ENCODE measurements at places on chromosomes 5 and 9.
A peak's percentile ranks its signal among the peaks of the same experiment; 100 is the strongest.

DNA sequence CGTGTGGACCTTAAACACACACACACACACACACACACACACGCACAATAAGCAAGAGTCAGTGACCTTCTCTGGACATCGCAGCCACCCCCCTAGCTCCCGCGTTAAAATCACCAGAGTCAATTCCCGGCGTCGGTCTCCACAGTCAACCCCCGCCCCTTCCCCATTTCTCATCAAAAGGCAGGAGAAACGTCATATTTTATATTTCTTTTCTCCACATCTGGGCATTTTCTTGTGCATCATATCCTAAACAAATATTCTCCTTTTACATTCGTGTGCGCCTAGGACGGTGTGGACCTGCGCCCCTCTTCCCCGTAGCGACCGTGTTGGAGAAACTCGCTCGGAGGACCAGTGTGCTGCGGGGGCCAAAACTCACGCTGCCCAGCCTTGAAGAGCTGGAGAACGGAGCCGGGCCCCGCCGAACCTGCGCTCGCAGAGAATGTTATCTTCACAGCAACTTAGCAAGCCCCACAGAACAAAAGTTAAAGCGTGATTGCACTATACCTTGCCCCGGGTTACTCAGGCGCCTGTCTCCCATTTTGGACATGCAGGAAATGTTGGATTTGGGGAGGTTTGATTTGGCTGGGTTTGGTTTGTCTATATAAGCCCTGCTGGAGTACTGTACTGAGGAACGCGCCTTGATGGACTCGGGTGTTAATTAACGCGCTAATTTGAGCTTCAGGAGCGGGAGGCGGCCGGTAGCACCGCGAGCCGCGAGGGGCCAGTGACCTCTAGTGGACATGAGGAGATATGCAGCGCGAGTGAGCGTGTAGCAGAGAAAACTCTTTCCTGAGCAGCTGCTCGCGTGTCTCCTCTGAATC is 192.4 kb downstream of the MEF2C start:
- peak; percentile 23 for DNase-seq

GRCh38 chr9:135772702-135773493 is 70.9 kb downstream of the KCNT1 start:
- no peak for DNase-seq

DNA sequence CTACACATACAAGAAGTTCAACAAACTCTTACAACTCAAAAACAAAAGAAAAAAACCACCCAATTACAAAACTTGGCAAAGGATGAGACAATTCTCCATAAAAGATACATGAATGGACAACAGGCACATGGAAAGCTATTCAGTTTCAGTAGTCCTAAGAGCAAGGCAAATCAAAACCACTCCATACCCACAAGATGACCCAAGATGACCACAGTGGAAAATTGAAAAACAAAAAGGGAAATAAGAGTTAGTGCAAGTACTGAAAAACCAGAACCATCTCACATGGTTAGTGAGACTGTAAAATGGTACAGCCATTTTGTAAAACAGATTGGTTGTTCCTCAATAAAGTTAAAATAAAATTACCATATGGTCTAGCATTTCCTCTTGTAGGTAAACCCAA is 287.1 kb upstream of the CDH9 start:
- DNase-seq: no peak

DNA sequence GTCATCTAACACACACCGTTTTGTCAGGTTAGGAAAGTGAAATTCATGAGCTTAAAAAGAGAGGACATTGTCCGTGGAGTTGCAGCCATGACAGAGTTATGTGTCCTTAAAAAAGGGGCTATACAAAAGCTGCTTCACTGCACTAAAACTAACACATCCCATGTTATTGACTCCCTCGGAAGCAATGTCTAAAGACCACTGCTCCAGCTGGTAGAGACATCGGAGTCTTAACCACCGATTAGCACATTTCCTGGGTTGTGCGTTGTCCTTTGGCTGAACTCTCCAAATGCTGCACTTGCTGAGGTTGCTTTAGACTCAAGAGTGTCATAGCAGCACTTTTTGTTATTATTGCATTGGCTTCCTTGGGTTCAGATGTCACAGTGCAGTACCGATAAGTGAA is 128.3 kb upstream of the C9orf72 start:
- DNase-seq: no peak

- no peak for DNase-seq
Measured at GRCh38 chr5:76522103-76522935, 100.9 kb downstream of the F2RL2 start.

GRCh38 chr5:56710826-56711590 is 104.3 kb upstream of the MAP3K1 start:
- DNase-seq: no peak

DNA sequence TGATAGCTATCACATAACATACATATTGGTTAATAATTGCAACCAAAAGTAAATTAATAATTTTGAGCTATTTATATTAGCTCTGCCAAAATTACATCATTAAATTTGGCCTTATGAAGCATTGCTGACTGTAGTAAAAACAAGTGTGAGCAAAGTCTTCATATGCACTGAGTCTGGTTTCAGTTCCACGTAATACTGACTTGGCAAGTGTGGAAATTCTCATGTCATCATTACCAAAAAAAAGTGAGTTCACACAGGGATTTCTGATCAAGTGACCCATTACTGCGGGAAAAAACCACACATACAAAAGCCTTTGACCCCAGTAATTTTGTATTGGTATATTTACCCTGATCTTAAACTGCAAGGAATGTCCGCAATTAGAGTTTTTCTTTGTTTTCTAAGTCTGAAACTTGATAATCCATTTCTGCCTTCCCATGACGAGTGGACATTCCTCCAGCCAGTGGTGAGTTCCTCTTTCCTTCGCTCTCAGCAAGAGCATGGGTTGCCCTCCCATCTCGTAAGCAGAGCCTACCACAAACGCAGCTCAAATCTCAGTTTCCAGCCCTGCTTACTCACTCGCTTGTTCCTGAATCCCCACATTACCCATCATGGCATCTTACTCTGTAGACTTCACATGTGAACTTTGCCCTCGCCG is 220.2 kb upstream of the DMRT1 start:
- no peak for DNase-seq

- DNase-seq: no peak
Measured at GRCh38 chr9:98888801-98889421, 54.8 kb upstream of the COL15A1 start.

DNA sequence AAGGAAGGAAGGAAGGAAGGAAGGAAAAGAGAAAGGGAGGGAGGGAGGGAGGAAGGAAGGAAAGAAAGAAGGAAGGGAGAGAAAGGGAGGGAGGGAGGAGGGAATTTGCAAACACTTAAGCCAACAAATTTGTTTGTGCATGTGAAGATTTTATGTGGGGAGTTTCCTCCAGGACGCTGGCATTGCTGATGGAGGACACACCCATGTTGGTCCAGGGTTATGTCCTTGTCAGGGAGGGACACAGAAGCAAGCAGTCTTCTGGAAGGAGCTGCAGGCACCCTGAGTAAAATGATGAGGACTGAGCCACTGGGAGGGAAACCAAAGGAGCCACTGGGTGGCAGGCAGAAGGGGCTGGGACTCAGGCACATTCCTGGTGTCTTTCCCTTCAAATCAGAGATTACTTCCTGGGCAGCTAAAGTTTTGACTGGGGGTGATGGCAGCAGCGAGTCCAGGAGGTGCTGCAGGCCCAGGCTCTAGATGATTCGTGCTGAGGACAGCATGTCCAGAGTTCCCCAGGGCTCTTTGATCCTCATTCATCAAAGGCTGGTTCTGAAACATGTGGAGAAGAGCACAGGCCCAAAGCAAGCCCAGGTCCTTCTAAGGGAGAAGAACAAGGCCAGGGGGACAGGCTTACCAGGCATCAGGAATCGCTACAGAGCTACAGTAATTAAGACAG is 109.2 kb downstream of the PAX5 start:
- no peak for DNase-seq

GRCh38 chr5:14467886-14468285 is 113.7 kb upstream of the OTULINL start:
- no peak for DNase-seq

DNA sequence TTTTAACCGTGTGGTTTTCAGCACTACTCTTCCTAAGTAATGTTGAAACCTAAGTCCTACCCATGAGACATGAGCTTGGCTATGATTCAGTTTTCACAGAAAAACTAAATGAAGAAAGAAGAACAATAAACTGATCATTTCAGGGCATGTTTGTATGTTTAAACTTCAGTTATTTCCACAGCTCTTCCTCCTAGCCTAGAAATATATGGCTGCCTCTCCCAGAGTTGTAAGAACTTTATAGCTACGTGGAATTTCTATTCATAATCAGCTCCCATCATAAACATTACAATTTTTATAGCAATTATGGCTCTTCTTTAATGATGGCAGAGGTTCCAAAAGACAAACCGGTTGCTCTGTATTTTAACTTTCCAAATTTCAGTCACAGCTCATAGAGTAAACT is 314.7 kb upstream of the ADAMTSL1 start:
- no peak for DNase-seq

DNA sequence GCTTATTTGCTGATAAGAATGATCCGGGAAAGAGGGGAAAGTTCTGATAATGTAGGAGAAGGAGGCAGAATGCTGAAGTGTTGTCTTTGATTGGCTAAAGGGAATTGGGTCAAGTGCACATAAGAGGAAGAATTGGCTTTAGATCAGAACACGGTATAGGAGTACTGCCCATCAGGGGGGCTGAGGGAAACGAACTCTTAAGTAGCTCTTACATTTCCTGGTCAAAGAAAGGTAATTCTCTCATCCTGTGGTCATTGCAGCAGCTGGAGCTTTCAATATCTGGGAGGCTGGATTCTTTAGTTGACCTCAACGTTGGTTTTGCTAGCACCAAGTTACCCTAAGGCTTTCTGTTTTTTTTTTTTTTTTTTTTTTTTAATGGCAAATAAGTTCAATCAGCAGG is 178.7 kb upstream of the NR3C1 start:
- DNase-seq: no peak

DNA sequence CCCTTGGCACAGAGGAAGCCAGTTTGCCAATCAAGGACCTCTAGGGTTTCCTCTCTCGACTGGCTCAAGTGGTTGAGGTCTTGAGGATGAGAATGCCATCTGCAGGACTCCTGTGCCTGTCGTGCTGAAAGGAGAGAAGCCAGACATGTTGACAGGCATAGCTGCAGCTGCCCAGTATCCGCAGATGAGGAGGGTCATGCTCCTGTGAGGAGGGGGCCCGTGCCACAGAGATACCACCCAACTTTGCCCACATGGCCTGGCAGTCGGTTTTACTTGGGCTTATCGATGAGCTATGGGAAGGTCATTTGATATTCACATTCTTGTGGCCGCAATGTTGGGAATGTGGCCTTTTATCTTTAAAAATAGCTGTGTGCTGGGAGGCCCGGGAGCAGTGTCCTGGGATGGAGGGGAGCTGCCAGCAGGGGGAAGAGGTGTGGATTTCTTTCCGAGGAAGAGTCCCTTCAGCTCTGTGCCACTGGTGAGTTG is 17.4 kb downstream of the FRMPD1 start:
- DNase-seq: no peak

- DNase-seq: no peak
Measured at GRCh38 chr5:122054266-122054665, 23.8 kb downstream of the LOX start.

GRCh38 chr5:174935854-174936474 is 211.6 kb downstream of the MSX2 start:
- no peak for DNase-seq

DNA sequence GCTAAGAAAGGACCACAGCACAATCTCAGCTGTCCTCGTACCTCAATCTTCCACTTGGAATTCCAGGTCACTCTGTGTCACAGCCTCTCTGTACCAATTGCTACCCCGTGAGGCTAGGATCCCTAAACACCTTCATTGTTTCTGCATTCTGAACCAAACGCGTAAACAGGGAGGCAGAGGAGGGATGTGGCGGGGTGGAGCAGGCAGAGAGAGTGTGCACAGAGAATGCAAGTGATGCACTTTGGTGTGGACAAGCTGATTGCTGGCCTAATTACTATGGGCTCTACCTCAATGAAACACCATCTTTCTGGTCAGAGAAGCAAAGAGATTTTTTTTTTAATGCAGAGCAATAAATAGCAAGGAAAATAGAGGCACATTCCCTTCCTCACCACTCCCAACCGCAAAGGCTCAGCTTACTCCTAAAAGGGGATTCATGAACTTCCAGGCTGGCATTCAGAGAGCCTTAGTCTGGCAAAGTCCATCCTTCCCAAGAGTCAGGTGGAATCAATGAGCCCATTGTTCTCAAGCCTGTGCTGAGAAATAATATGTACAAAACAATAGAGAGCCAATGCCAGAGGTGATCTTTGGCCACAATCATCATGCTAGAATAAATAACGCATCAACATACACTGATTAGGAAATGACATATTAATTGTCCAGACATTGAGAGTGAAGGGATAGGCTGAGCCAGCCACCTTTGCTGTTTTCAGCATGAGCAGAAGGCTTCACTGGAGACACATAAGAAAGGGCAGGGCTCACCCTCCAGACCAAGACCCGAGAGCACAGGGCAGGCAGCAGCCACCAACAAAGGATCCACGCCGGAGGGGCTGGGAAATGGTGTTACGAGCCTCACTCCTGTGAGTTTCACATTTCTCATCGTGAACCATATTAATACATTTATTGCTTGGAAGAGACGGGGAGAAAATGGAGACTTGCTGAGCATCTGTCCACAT is 278.8 kb downstream of the ENC1 start:
- DNase-seq: no peak

DNA sequence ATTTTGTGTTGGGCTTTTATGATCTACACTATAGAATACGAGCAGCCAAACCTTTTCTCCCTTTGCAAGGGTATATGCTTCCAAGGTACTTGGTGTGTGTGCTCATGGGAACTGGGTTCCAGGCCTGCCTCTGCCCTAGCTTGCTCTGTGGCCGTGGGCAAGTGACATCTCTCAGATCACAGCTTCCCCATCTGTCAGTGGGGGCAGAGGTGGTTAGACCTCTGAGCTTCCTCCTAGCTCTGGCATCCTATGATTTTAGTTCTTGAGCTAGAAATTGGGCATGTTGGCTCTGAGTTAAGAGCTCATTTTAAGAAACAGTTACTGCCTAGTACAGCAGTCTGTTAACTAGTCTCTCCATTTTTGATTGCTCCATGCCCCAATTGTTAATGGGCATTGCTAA is 12.5 kb upstream of the CCNJL start:
- no peak for DNase-seq

GRCh38 chr5:181133083-181133482 is 2.1 kb upstream of the OR2V1 start:
- no peak for DNase-seq

- DNase-seq: no peak
Measured at GRCh38 chr5:16486711-16487111, 21.1 kb upstream of the ZNF622 start.

DNA sequence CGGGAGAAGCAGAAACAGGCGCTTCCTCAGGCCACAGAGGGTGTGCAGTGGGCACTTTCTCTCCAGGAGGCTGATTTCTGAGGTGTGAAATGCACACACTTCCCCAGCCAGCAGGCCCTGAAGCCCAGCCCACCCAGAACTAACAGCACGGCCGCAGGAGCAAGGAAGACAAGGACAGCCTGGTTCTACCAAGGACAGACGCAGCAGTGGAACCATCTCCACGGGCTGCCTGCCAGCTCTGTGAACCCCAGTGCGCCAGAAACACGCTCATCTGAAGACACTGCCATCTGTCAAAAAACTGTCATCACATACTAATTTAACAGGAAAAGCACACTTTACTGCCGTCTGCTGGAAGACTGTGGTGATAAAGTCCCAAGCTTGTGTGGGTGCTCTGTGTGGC is 40.7 kb downstream of the MAPK9 start:
- DNase-seq: no peak

- no peak for DNase-seq
Measured at GRCh38 chr5:129978270-129978669, 74.0 kb downstream of the CHSY3 start.

- no peak for DNase-seq
Measured at GRCh38 chr9:110429453-110429852, 91.8 kb upstream of the TXNDC8 start.
